ENCODE measurements at places on chromosomes 7 and 10.

DNA sequence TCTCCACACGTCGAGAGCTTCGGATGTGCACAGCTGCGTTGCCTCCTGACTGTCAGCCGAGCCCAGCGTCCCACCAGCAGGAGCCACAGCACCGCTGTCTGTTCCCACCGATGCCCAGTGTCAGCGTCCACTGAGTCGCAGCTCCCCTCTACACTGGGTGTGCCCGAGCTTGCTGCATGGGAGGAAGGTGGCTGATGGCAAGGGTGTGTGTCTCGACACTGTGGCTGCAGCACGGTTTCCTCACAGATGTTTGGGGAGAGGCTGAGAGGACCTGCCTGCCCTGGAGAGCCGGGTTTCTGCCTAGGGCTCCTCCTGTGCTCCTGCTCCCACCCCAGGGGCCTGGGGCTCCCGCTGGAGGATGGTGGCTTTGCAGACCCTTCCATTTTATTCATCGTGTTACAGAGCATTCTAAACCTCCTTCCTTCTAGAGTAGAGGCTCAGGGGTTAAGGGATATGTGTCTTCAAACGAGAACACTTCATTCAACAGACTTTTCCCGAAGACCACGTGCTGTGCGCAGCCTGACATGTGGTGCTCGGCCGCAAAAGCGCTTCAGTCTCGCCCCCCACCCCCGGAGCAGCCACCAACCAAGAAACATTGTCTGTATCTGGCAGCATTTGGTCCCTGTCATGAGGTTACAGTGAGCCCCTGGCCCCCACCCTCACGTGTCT is 384.8 kb downstream of the DNAJB6 start:
- no peak for DNase-seq

DNA sequence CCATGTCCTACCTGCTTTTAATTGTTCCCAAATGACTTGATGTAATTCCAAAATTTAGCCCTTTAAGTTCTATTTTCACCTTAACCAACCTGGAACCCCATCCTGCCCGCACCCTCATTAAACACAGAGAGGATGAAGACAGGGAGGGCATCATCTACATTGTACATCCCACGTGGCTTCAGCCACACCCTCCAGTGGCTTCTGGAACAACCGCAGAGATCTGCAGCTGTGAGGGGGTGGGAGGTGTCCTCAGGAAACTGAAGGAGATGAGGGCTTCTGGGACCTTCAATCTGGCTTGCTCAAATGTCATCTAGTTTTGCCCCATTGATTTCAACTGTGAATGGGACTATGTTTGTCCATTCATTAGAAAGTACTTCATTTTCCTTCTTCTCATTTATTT is 39.0 kb downstream of the AKR1B1 start:
- no peak for DNase-seq

- no peak for DNase-seq
Observed at GRCh38 chr10:6269953-6270867, 67.5 kb downstream of the PFKFB3 start.

- DNase-seq, result no peak
Observed at GRCh38 chr10:60920479-60920878, 23.5 kb downstream of the RHOBTB1 start.

- no peak for DNase-seq
Observed at GRCh38 chr10:44619975-44620374, 235.1 kb upstream of the CXCL12 start.

DNA sequence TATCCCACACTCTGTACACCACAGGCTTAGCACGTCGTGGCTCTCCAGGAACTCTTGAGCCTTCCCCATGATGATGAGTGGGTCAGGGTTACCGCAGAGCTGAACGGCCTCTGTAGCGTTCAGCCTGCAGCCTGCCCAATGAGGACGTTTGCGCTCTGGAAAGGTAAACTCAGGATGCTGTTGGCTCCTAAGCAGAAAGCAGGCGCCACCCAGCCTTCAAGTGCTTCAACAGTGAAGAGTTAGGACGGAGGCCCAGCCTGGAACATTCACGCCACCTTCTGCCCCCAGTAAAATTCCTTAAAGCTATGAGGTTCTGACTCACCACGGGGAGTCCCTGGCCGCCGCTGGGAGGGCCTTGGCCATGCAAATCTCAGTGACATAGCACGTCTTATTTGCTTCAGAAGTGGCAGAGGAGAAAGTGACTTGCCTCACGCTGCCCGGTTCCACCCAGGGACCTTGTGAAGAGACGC is 161.5 kb upstream of the SH2B2 start:
- DNase-seq, result no peak

- DNase-seq, result no peak
Observed at GRCh38 chr10:52818019-52818418, 45.4 kb upstream of the MBL2 start.

DNA sequence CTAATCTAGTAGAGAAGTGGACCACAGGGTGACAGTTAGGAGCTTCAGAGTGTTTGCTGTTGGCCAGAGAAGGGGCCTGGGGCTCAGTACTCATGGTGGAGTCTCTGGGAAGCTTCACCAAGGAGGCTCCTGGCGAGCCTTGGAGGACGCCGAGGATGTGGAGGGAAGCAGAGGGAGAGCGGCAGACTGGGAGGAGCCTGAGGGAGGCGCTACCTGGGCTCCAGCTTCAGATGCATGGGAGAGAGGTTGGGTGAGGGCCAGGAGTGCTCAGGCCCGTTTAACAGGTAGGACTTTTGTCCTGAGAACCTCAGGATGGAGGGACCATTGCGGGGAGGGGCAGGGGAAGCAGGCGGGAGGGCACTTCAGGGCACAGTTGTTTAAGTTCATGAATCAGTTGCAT is 24.2 kb downstream of the DOCK1 start:
- no peak for DNase-seq

DNA sequence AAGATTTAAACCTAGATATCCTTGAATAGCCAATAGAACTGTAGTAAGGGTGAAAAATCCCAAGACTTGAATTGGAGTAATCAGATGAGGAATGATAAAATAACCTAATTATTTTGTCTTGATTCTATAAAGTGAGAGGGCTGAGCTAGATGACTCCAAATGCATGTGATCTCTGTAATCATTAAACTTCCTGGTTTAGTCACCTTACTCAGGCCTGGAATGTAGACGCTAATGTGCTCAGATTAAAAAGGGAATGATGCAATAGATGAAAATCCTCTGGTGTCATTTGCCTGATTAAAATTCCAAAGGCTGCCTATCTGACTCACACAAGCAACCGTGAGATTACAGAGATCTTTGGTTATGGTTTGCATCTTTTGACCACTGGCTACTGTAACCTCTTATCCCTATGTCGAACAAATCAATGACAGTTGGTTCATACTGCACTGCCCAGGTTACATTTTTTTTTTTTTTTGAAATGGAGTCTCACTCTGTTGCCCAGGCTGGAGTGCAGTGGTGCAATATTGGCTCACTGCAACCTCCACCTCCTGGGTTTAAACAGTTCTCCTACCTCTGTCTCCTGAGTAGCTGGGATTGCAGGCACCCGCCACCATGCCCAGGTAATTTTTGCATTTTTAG is 2.9 kb upstream of the HKDC1 start:
- no peak for DNase-seq

DNA sequence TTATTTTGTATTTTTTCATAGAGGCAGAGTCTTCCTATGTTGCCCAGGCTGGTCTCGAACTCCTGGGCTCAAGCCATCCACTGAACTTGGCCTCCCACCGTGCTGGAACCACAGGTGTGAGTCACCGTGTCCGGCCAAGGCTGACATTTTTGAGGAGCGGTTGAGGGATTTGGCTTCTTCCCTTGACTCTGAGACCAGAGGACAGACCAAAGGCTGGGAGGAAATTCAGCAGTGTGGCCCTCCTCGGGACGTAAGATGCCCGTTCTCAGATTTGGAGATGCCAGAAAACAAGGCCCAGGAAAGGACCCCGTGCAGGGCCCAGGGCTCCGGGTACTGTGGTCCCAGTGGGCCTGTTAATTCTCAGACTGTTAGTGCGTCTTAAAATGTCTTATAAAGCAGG is 146.2 kb downstream of the WDR37 start:
- no peak for DNase-seq

- DNase-seq, result no peak
Observed at GRCh38 chr10:73205081-73205480, 37.2 kb downstream of the FAM149B1 start.

- no peak for DNase-seq
Observed at GRCh38 chr7:116633131-116633988, 38.6 kb upstream of the MET start.

GRCh38 chr10:103481974-103482531 is 3.0 kb upstream of the CALHM3 start:
- no peak for DNase-seq

DNA sequence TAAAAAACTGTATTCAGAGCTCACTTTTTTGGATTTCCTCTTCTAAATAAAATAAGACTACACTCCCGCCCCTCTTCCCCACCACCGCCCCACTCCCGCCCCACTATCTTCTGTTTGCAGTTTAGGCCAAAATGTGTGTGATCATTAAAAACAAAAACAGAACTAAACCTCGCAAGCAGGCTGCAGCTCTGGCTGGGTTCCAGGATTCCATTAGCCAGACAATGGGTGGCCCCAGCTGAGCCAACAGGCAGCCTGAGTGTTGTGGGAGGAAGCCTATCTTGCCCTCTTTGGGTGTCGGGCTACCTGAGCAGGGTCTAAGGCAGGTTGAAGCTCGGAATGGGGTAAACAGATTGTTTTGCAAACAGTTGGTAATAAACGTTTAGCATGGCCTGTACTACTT is 41.7 kb downstream of the ARL4A start:
- peak; percentile 87 for DNase-seq

- DNase-seq, result no peak
Observed at GRCh38 chr10:3729397-3729976, 55.5 kb downstream of the KLF6 start.

DNA sequence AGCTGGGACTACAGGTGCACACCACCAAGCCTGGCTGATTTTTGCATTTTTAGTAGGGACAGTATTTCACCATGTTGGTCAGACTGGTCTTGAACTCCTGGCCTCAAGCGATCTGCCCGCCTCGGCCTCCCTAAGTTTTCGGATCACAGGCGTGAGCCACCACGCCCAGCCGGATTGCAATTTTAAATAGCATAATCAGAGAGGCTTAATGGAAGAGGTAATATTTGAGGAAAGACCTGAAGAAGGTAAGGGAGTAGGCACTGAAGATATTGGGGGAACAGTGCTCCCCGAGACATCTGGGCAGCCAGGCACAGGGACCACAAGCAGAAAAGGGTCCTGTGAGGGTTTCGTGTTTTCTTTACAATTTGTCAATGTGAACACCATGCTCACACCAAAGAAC is 61.4 kb upstream of the USP6NL start:
- no peak for DNase-seq

GRCh38 chr7:46934198-46934825 is 647.6 kb downstream of the TNS3 start:
- DNase-seq, result no peak

DNA sequence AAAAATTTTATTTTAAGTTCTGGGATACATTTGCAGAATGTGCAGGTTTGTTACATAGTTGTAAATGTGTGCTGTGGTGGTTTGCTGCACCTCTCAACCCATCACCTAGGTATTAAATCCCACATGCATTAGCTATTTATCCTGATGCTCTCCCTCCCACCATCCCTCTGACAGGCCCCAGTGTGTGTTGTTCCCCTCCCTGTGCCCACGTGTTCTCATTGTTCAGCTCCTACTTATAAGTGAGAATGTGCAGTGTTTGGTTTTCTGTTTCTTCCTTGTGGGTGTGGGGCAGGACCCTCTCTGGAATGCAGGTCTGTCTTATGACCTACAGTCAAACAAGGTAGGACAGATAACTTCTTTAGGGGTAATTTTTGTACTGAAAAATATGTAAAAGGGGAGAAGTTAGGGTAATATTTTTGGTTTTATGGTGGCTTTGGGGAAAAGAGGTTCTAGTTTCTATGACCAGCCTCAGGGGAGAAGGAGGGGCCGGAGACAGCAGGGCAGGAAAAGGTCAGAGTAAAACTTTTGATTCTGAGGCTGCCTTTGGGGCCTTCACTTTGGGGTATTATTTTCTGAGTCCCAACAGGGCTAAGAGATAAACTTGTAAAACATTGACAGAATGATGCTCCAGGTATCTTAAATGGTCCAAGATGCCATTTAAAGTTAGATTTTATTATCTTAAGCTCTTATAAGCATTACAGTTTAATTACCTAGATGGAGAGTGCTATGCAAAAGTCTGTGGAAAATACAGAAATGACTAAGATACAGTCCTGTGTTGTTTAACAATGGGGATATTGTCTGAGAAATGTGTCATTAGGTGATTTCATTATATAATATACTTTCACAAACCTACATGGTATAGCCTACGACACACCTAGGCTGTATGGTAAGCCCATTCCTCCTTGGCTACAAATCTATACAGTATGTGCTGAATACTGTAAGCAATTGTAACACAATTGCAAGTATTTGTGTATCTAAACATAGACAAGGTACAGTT is 354.8 kb downstream of the ABCA13 start:
- no peak for DNase-seq

GRCh38 chr10:11193001-11193551 is 175.4 kb downstream of the CELF2 start:
- DNase-seq, result no peak

Data from NCI-H2107 (cell line).